ENCODE measurements at places on chromosomes 16 and 17. TPM values are rescaled to one million over a fixed set of nuclear protein-coding genes. Genes with fewer than 3 reads are reported as not detected.

WNK4 gene
- total RNA-seq, result 0.16 TPM

KRTAP17-1 gene
- total RNA-seq, result not detected

C1QTNF8 gene
- not detected for total RNA-seq

GRCh38 chr16:1532771-1533170 lies 695 bp upstream of the TMEM204 start:
- H3K27ac ChIP-seq, result peak overlapping the region; percentile 86
- H3K36me3 ChIP-seq, result peaks cover 8% of the 10 kb centered on the region
- H3K27me3 ChIP-seq, result no peaks in the 10 kb centered on the region
- no peak overlapping the region for H3K4me3 ChIP-seq

- no peaks in the 10 kb centered on the region for H3K27me3 ChIP-seq
- peaks cover 25% of the 10 kb centered on the region for H3K36me3 ChIP-seq
- DNase-seq, result no peak
- peaks cover 63% of the 10 kb centered on the region for H3K4me1 ChIP-seq
- peak overlapping the region; percentile 92 for H3K27ac ChIP-seq
- no peak overlapping the region for H3K4me3 ChIP-seq
These were observed 17.7 kb upstream of the SLC12A3 start for GRCh38 chr16:56847173-56847910.

DNA sequence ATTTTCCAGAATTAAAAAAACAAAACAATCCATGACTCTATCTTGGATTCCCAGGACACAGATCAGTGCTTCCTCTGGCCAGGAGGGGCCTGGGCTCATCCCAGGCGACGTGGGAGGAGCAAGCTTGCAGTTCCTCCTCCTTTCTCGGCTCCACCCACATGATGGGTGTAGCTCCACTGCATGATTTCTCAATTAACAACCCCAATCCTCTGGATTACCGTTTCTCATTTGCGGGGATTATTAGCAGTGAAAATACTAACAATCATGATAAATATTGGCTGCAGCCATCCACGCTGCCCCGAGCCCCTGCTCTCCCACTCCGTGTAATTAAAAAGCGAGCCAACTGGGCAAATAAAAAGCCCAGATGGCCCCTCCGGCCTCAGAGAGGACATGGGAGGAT lies 46.4 kb upstream of the SDK2 start:
- H3K4me3 ChIP-seq, result no peak overlapping the region
- DNase-seq, result peak; percentile 65
- no peaks in the 10 kb centered on the region for H3K4me1 ChIP-seq
- no peaks in the 10 kb centered on the region for H3K36me3 ChIP-seq
- no peak overlapping the region for H3K27ac ChIP-seq
- H3K27me3 ChIP-seq, result peaks cover 16% of the 10 kb centered on the region

GRCh38 chr17:58091024-58091567 lies 7.9 kb downstream of the DYNLL2 start:
- H3K27ac ChIP-seq, result no peak overlapping the region
- peaks cover 42% of the 10 kb centered on the region for H3K36me3 ChIP-seq
- H3K4me3 ChIP-seq, result no peak overlapping the region
- no peaks in the 10 kb centered on the region for H3K27me3 ChIP-seq
- peak; percentile 53 for DNase-seq

GFAP gene
- not detected for total RNA-seq

DNA sequence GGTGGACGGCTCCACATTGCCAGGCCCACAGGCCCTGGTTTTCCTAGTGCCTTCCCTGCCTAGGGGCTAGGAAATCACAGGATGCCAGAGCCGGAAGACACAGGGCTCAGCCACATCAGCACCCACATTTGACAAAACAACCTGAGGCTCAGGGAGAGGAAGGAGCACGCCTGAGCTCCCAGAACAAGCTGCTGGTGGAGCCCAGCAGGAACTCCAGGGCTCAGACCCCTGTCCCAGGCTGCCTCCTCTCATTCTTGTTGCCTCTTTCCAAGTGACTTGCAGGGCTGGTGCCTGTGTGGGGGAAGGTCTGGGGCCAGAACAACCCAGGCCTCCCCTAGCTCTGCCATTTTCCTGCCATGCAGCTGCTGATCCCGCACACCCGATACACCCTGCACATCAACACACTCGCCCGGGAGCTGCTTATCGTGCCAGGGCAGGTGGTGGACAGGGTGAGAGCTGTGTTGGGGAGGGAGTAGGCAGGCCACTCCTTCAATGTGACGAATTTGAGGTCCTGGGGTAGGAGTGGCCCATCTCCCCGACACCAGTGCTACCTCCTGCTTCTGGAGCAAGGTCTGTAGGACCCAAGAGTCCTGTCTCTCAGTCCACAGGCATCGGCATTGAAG lies 7.6 kb downstream of the ALOX15B start:
- H3K4me1 ChIP-seq, result no peaks in the 10 kb centered on the region
- peaks cover 27% of the 10 kb centered on the region for H3K27me3 ChIP-seq
- no peak overlapping the region for H3K4me3 ChIP-seq
- DNase-seq, result no peak
- no peaks in the 10 kb centered on the region for H3K36me3 ChIP-seq

DNA sequence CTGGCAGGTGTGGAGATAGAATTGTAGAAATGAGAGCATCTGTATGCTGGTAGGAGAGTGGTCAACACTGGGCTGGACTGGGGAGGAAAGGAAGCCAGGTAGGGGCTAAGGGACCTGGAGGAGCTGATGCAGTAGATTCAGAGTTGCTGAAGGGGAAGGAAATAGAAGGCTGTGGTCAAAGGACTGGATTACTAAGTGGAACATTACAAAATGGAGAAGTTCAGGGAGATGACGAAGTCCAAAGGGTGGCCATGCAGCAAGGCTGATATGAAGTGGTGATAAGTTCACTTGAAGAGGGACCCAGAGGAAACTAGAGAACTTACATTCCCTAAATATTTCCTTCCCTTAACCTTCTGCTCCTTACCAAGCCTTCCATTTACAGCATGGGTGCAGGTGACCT lies 8.6 kb upstream of the CCL2 start:
- no peaks in the 10 kb centered on the region for H3K36me3 ChIP-seq

- peaks cover 22% of the 10 kb centered on the region for H3K4me1 ChIP-seq
- H3K27ac ChIP-seq, result no peak overlapping the region
These were observed 11.4 kb downstream of the PDK2 start for GRCh38 chr17:50106393-50107131.

PROCA1 gene
- total RNA-seq, result 3.0 TPM

- H3K27ac ChIP-seq, result no peak overlapping the region
- H3K27me3 ChIP-seq, result peaks cover 8% of the 10 kb centered on the region
- no peak for DNase-seq
These were observed 172.7 kb downstream of the ANKFN1 start for GRCh38 chr17:56326001-56326359.

Measured in osteocyte (in vitro differentiated cells).